ENCODE measurements at places on chromosomes 5 and 9. TPM values are rescaled to one million over a fixed set of nuclear protein-coding genes. Genes with fewer than 3 reads are reported as not detected.

GRCh38 chr9:131330814-131331600 lies 41.5 kb downstream of the PLPP7 start:
- no peaks in the 10 kb centered on the region for H3K36me3 ChIP-seq
- H3K4me3 ChIP-seq = no peak overlapping the region
- H3K4me1 ChIP-seq = no peaks in the 10 kb centered on the region
- no peak overlapping the region for H3K27ac ChIP-seq
- no peak for DNase-seq
- peaks cover 2% of the 10 kb centered on the region for H3K27me3 ChIP-seq

GRCh38 chr5:72516916-72517315 lies 9.7 kb upstream of the ZNF366 start:
- no peaks in the 10 kb centered on the region for H3K36me3 ChIP-seq
- no peak for DNase-seq

- no peaks in the 10 kb centered on the region for H3K4me1 ChIP-seq
- no peaks in the 10 kb centered on the region for H3K27me3 ChIP-seq
- H3K27ac ChIP-seq = no peak overlapping the region
- H3K4me3 ChIP-seq = no peak overlapping the region
These were observed 52.3 kb upstream of the ICE1 start for GRCh38 chr5:5370059-5370774.

DNA sequence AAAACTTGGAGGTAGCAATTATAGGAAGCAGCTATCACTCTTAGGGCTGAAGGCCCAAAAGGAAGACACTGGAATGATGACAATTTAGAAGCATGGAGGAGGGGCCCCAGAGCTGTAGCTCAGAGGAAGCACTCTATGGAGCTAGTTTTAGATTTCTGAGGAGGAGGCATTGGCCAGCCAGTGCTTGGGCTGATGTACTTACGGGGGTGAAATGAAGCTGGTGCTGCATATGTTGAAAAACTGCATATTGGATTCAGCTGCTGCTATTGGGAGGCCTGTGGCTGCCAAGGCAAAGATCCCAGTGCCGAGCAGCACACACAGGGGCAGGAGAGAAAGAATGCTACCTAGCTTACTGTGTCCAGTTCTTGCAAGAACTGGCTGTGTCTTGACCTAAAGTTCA lies 53.9 kb upstream of the HMHB1 start:
- H3K4me1 ChIP-seq = no peaks in the 10 kb centered on the region
- H3K27ac ChIP-seq = no peak overlapping the region
- no peak for DNase-seq
- no peaks in the 10 kb centered on the region for H3K36me3 ChIP-seq
- H3K4me3 ChIP-seq = no peak overlapping the region

- peak overlapping the region; percentile 64 for H3K27ac ChIP-seq
- DNase-seq = no peak
- no peak overlapping the region for H3K4me3 ChIP-seq
- H3K4me1 ChIP-seq = peaks cover 16% of the 10 kb centered on the region
These were observed 22.1 kb downstream of the PTCH1 start for GRCh38 chr9:95494416-95495371.

DNA sequence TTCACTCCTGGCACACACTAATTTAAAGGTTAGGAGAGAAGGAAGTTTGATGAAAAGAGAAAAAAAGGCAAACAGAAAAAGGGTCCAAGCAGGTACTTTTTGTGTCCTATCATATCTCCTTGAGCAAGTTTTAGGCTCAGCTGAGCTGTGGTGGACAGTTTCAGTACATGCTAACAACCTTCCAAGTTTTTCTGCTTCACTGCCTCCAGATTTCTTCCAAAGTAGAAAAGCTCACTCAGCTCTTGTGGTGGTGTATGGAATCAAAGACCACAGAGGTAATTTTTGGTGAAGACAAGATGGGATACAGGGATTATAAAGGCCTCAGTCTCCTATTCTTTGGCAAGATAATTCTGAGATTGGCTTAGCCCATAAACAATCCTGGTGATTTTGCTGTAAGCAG lies 921.8 kb downstream of the NR2F1-AS1 start:
- DNase-seq = no peak
- no peaks in the 10 kb centered on the region for H3K4me1 ChIP-seq
- no peaks in the 10 kb centered on the region for H3K36me3 ChIP-seq
- H3K27ac ChIP-seq = no peak overlapping the region
- no peak overlapping the region for H3K4me3 ChIP-seq

DNA sequence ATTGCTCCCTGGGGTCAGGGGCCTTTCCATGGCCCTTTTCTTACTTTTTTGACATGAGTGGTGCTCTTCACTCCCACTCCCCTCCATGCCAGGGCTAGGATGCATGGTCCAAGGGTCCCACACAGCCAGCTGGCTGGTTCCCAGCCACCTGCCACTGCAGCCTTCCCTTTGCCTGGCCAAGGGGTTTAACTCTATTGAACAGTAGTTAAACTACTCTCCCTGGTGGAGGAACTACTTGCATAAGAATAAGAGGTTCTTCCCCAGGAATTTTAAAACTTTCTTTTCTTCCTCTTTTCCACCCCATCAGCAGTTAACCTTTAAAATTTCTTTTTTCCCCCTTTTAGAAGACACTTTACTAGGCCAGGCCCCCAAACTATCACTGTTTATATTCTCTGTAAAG lies 1532.8 kb upstream of the ACO1 start:
- H3K27ac ChIP-seq = no peak overlapping the region
- H3K4me1 ChIP-seq = no peaks in the 10 kb centered on the region
- H3K4me3 ChIP-seq = no peak overlapping the region
- no peaks in the 10 kb centered on the region for H3K27me3 ChIP-seq
- no peaks in the 10 kb centered on the region for H3K36me3 ChIP-seq

Gene SPATA31A3
- total RNA-seq = not detected

Gene CNTNAP3
- total RNA-seq = 2.8 TPM

Gene PCSK1
- 0.09 TPM for total RNA-seq

Gene TRIM36
- total RNA-seq = 1.8 TPM

Gene CMYA5
- 2.7 TPM for total RNA-seq

Gene BICD2
- 17.4 TPM for total RNA-seq

Gene TXNDC8
- total RNA-seq = not detected

Gene IL13
- 0.42 TPM for total RNA-seq

Gene CORO2A
- 5.1 TPM for total RNA-seq

All from thymus (tissue), 14 donors.